Activated B cell treated with CpG ODN at 0.5 μM for 24 hours (primary cell): ENCODE measurements at places on chromosomes 7 and 10. TPM values are rescaled to one million over a fixed set of nuclear protein-coding genes. Genes with fewer than 3 reads are reported as not detected.

DNA sequence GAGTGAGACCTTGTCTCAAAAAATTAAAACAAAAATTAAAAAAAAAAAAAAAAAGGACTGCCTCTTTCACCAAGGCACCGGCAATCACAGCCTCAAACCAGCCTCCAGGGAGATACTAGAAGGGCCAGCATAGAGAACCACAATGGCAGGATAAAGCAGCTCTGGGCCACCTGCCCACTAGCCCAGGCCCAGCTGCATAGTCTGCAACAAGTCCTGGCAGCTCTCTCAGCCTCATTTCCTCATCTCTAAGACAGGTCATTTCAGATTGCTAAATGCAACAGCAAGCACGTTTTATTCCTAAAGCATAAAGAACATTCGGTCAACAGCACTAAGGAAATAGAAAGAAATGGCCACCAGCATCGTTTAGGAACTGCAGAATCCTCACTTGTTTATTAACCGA is 28.8 kb downstream of the XPNPEP1 start:
- no peak for DNase-seq

DNA sequence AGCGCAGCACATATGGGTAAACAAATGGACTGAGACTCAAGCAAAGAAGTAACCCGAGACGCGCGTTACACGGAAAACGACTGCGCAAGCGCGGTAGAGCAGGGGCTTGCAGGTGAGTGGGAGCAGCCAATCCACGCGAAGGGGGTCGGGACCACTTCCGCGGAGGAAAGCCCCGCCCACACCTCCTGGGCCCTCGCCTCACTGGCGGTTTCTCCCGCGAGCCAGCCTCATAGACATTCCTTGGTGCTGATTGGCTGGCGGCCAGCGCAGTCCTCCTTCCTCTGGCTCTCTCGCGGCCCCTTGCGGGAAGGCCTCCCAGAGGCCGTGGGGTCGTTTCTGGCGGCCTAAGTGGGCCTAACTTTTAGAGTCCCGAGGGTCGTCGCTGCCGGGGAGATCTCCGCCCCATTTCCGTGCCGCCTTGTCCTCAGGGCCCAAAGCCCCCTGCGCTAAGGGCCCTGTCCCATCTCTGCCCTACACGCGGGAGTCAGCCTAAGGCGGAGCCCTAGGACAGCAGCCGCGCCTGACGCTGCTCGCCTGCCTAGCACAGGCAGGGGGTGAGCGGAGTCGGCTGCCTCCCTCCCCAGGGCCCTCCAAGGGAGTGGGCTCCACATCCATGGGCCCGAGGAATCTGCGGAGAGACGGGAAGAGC is 9.1 kb upstream of the FXYD4 start:
- DNase-seq: peak; percentile 86

DNA sequence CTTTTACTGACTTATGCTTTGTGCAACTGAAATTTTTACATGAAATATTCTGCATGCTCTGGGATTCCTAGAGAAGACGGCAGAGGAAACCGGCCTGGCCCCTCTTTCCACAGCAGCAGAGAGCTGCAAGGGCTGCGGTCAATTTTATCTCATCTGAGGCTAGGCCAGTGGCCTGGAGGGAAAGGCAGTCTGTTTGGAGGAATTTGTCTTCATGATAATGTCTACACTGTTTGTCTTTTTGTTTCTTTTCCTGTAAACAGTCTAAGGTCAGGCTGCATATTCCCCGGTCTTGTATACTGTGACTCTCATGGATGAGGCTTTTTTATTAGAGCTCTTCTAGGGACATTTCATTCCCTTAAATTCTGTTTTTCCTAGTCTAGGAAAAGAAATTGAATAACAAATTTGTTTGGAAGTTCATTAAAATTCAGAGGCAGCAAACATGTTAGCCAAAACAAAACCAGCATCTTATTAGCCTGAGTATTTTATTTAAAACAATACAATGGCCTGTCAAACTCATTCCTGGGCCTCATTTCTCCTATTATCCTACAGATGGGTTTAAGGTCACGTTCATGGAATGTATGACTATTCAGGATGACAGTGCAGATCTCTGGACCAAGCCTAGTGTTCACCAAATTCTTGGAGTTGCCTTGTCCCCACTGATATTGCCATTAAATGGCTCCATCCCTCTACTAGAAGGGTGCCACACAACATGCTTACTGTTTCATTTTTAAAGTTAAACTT is 26.4 kb downstream of the LAMB4 start:
- DNase-seq: no peak

DNA sequence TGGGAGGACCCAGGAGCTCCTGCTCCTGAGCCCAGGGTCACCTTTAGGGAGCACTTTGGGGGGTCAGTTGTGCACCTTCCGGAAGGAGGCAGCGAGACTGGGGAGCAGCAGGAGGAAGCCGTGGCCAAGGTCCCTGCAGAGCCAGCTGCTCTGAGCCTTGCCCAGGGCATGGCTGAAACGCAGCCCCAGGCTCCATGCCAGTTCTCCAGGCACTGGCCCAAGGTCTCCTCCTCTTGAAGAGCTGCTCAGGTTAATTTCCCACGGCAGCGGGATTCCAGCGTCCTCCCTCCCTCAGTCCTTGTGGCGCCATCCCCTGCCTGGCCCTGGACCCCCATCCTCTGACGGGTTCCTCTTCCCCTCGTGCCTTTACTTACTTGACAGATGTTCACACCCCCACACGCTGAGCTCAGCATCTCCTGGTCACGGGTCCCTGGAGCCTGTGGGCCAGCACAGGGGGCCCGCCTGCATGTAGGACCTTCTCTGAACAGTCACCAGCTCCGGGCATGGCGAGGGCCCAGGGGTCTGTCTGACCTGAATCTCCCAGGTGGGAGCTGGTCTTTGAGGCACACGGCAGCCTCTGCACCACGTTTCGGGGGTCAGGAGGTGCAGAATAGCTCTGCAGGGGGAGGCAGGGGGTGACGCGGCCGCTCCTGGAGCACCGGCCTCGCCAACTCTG is 16.7 kb upstream of the CFAP46 start:
- DNase-seq: no peak

GRCh38 chr7:119392-120163 is 72.8 kb upstream of the FAM20C start:
- no peak for DNase-seq

GRCh38 chr7:25288556-25289307 is 60.4 kb upstream of the NPVF start:
- no peak for DNase-seq

GRCh38 chr7:53048638-53049037 is 13.2 kb downstream of the POM121L12 start:
- DNase-seq: no peak

The MMD2 gene
- total RNA-seq: not detected in 2 replicates

The PDZD7 gene
- 0.11 TPM in 1 of 2 replicates, not detected in the other for total RNA-seq

The SHH gene
- total RNA-seq: not detected in 2 replicates

The HOXA4 gene
- 0.17 and 0.40 TPM in 2 replicates for total RNA-seq

The VAX1 gene
- total RNA-seq: not detected in 2 replicates

The GPER1 gene
- 2.7 and 3.0 TPM in 2 replicates for total RNA-seq

The EPDR1 gene
- 0.22 and 0.69 TPM in 2 replicates for total RNA-seq
